ENCODE measurements at places on chromosomes 3 and 15.

DNA sequence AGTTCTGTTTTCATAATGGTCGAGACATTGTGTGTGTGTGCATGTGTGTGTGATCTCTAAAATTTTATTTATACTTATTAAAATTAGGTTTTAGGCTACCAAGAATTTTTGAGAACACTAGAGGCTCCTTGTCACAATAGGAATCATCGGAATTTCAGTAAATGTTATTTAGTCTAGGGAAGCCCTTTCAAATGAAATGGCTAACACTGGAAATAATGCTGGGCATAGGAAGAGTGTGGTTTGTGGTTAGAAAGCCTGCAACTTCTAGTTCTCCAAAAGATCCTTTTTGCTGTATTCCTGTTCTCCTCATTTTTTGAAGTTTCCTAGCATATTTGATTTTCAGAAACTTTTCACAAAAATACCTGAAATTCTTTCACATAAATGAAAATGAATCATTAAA lies 92.5 kb upstream of the MBNL1 start:
- no peak for DNase-seq

DNA sequence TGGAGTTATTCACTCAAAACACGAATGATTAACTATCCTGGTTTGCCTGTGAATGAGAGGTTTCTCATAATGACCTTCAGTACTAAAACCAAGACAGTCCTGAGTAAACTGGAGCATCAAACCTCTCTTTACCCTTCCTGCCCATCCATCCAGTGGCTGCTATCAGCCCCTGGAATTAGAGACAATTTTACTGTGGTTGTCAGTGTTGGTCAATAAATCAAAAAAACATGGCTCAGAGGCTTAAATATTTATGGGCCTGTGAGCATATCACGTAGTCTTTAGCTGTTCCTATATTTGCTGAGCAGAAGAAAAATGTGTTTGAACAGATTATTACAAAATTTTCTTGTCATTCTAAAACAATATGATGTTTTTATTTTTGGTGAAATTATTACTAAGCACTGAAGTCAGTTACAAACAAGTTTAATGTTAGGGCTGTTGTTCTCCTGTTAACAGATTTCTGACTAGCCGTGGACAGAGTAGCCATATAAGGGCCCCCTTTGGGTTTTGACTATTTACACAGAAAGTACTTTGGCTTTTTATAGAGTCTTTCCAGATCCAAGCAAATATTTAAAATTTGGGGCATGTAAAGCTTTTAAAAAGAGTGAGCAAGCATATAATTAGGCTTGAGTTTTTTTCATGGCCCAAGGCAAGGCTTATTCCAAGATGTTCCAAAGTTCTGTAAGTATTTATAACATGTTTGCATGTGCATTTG lies 580.9 kb downstream of the DIPK2A start:
- no peak for DNase-seq

DNA sequence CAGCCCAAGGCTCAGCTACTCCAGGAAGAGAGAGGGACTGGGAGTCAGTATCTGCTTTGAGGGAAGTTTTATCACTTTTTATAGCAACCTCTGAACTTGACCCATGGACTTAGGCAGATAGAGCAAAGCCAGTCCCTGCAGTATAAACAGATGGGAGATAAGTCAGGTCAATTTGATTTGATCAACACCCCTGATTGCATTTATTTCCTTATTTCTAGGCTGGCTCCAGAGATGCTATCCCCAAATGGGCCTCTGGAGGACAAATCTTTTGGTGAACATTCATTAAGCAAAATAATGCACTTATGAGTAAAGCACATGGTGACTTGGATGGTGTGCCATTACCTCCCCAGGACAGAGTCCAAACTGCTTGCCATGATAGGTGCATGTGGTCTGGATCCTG lies 8.9 kb upstream of the IDH3A start:
- DNase-seq: no peak

DNA sequence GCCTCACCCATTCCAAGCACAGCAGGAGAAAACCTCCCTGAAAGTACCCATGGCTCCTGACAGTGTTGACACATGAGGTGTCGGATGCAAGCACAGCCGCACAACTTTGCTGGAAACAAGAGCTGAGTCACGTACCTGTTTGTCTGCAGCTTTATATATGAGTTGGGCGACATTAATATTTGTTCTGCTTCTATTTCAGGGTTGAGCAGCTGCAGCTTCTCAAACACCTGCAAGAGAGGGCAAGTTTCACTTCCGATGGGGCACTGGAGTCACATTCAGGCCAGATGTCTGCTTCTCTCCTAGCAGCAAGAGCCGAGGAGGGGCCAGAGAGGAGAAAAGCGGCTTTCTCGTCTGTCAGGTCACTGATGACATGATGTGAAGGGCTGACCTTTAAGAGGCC lies 88.0 kb downstream of the NUP210 start:
- no peak for DNase-seq

DNA sequence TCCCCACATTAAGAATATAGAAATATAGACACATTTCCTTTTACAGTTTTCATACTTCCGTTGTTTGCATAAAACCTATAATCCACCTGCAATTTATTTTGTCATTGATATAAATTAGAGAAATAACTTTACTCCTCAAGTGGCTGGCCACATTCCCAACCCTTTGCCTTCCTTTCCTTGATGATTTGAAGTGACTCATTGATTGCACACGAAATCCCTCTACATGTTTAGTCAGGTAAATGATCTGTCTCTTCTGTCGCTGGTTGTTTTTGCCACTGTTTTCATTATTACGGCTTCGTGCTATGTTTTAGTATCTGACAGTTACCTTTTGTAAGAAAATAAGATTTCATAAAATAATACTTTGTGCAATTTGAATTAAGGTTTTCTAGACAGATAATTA lies 272.2 kb upstream of the NR2E3 start:
- DNase-seq: no peak

GRCh38 chr3:159196359-159196758 lies 394.5 kb downstream of the MFSD1 start:
- DNase-seq: no peak

DNA sequence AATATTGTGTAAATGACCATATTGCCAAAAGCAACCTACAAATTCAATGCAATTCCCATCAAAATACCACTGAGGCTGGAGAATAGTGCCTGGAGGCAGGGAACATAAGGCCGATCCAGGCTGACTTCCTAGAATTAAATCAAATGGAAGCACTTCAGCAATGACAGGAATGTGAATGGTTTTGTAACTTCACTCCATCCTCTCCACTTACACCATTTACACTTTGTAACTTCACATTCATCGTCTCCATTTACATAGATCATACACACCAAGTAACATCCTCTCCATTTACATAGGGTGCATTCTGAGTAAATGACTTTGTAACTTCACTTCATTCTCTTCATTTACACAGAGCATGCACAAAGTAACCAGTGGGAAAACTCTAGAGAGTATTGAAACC lies 11.6 kb downstream of the STRIT1 start:
- no peak for DNase-seq

GRCh38 chr15:88828791-88829190 lies 25.6 kb downstream of the ACAN start:
- DNase-seq: no peak

GRCh38 chr3:23619705-23620637 lies 185.8 kb upstream of the UBE2E1 start:
- no peak for DNase-seq

DNA sequence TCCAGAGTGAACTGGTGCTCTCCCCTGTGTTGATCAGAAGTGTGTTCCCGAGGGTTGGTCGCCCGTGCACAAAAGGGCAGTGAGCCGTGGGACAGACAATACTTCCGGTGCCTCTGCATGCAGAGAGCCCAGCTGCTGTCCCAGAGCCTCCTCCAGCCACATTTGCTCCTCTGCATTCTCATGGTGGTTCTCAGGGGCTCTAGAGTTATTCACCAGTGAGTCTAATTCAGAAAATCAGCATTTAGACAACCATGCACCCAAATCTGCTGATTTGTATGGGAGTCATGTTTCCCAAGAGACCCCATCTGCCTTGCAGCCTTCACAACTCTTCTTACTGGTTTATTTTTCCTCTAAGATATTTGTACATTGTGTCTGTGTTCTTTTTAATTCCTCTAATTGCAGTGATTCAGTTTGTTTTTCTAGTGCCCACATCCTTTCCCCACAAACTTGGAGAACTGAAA lies 107.0 kb upstream of the SPRED1 start:
- no peak for DNase-seq

DNA sequence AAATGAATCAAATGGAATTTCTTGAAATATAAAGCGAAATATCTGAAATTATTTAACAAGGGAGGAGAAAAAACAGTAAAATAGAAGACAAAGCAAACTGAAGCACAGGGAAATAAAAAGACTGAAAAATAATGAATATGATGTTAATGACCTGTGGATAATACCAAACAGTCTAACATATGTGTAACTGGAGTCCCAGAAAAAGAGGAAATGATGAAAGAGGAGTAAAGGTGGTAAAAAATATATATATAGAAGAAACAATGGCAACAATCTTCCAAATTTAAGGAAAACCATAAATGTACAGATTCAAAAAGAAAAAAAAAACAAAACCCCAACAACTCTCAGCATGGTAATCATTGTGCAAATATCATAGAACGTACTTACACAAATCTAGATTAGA lies 21.2 kb downstream of the UBE3A start:
- DNase-seq: no peak

GRCh38 chr15:89205991-89206585 lies 15.3 kb downstream of the RLBP1 start:
- no peak for DNase-seq

DNA sequence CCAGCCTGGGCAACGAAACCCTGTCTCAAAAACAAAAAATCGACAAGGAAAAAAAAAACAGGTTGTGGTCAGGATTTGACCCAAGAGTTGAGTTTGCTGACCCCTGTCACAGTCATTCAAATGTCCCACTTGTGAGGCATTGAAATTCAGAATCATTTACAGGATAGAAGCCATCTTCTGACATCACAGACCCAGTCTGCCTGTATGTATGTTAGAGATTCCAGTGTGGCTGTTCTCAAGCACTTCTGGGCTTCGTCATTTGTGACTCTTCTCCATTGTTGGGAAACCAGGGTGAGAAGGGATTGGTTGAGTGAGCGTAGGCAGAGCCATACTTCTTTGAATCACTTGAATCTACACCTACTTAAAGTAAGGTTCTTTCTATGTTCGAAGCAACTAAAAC lies 57.1 kb downstream of the LMLN start:
- DNase-seq: no peak

DNA sequence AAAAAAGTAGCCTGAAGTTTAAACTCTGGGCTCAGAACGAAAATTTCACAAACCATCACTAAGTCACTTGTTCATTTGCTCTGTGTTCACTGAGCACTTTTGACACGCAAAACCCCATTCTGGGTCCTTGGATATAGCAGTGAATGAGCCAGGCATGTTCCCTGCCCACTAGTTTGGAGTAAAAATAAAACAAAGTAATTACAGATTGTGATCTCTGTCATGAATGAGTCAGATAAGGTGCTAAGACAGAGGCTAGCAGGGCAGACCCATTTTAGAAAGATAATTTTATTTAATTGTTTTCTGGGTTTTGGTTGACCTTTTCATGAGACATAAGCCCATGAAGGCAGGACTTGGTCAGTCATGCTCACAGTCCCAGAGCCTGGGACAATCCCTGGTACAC lies 84.1 kb upstream of the ARHGEF3 start:
- no peak for DNase-seq

GRCh38 chr3:131140891-131141290 lies 114.2 kb downstream of the NEK11 start:
- no peak for DNase-seq

GRCh38 chr3:182793663-182794454 lies 555 bp downstream of the ATP11B start:
- DNase-seq: peak; percentile 13

DNA sequence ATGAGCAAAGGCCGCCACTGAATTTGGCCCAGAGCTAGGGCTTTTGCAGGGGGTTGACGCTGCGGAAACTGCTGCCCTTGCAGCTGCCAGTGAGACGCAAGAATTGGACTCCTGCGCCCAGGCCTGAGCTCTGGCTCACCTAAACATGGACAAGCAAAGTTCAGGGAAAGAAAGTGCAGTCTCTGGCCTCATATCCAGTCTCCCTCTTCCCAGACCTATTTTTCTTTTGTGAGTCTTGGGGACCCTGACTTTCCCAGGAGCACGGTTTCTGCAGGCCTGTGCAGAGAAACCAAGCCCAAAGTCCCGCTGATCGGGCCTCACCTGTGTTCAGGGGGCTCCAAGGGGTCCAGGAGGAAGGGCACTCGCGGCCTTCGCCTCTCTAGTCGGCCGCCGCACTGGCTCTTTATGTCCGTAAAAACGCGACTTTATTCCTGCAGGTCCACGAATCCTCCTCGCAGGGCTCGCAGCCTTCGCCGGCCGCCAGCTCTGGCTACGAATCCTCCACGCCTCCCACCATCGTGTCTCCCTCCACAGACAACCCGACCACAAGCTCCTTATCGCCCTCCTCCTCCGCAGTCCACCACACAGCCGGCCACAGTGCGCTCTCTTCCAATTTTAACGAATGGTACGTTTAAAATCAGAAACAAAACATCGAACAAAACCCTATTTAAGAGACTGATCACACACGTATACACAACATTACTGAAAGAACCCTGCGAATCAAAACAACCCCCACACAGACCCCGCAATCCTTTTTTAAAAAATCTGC lies 3.9 kb downstream of the ZIC1 start:
- DNase-seq: no peak

DNA sequence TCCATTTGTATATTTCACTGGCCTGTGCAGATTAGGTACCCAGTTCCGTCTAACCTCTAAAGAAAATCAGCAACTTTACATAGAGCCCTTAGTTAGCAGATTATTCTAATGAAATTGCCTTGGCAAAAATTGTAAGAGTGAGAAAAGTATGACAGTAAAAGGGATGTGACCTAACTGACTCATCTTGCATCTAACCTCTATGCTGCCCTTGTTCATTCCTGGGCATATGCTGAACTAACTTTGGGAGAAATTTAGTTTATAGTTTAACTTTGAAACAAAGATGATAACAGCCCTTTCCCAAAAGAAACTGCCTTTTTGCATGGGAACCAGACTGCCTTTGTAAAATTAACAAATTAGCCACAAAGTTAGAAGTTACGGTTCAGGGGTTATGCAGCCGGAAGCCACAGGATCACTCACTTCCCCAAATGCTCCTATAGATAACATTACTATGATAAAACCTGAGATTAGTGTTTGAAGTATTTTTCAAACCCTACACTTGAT lies 839.8 kb upstream of the ALCAM start:
- DNase-seq: no peak

DNA sequence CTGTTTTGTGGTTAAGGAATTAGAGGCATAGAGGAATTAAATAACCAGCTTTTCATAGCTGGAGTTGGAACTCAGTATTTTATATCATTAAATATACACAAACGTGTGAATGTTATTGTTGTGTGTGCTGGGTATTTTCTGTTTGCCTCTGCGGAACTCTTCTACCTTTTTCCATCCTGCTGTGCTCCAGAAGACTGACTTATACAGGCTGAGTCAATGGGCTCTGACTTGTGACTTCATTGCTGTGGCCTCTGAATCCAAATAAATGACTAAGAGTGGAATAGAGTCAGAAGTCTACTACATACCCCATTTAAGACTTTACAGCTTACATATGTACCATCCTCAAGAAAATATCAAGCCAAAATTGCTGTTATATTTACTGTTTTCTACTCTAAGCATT lies 17.6 kb downstream of the ARIH1 start:
- DNase-seq: no peak

All from stimulated activated CD8-positive, alpha-beta memory T cell treated with anti-CD3 and anti-CD28 coated beads, Interleukin-7, amount 100 ng/mL, for 48 hours (primary cell).